Naive thymus-derived CD8-positive, alpha-beta T cell (primary cell): ENCODE measurements at places on chromosomes 12 and 14.
A peak's percentile ranks its signal among the peaks of the same experiment; 100 is the strongest.

DNA sequence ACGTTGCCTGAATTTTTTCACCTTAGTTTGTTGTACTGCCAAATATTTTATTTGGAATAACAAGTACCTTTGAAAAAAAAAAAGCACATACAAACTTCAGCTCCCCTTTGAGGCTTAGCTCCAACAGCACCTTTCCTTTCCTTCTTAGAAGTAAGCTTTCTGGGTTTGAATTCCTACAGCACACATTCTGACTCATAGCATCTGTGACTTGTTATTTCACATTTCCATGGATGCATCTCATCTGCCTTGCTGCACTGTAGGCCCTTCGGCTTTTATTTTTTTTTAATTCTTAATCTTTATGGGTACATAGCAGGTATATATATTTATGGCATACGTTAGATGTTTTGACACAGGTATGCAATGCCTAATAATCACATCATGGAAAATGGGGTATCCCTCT lies 7.2 kb downstream of the LGALS3 start:
- no peak for DNase-seq

- no peak for DNase-seq
Measured at GRCh38 chr14:97359341-97359740, 562.2 kb downstream of the VRK1 start.

DNA sequence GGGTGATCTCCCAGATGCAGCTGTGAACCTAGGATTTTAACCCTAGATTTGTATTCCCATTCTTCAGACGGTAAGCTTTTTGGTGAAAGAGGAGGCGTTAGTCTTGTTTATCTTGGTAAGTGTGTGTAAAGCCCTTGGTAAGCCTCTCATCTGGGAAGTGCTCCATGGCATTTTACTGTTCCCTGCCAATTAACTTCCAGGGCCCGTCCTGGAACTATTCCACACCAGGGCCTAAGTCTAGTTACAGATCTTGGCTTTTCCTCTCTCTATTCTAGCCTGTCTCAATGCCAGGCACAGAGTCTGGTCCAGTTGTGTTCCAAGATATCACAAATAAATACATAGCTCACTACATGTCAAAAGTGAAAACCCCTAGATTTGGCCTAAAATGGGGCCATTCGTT lies 42.4 kb downstream of the YEATS4 start:
- no peak for DNase-seq

DNA sequence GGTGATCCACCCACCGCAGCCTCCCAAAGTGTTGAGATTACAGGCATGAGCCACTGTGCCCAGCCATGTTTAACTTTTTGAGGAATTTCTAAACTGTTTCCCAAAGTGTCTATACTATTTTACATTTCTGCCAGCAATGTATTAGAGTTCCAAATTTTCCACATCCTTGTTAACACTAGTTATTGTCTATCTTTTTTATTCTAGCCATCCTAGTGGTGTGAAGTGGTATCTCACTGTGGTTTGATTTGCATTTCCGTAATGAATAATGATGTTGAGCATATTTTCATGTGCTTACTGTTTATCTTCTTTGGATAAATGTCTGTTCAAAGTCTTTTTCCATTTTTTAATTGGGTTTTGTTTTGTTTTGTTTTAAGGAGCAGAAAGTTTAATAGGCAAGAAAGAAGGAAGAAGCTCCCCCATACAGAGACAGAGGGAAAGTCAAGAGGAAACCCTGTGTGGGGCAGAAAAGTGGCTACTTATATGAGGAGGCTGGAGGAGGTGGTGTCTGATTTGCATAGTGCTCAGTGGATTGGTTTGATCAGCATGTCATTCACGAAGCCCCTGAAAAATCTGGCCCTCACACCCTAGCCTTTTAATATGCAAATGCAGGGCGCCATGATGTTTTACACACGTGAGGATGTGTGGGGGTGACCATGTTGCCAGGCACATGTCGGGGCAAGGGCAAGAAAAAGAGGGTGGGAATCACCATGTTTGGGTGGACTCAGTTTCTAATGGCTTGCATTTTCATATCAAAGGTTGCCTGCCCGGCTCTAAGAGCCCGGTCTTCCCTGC lies 14.9 kb downstream of the TXNRD1 start:
- DNase-seq, result no peak

- DNase-seq, result peak; percentile 57
Measured at GRCh38 chr12:63668028-63668799, at the start of gene DPY19L2. Gene DPY19L2, minus strand, starts transcription at chr12:63668493. Its CDS starts 100 bp downstream, at chr12:63668393.

GRCh38 chr14:104802394-104803184 lies 1.7 kb downstream of the ZBTB42 start:
- no peak for DNase-seq

DNA sequence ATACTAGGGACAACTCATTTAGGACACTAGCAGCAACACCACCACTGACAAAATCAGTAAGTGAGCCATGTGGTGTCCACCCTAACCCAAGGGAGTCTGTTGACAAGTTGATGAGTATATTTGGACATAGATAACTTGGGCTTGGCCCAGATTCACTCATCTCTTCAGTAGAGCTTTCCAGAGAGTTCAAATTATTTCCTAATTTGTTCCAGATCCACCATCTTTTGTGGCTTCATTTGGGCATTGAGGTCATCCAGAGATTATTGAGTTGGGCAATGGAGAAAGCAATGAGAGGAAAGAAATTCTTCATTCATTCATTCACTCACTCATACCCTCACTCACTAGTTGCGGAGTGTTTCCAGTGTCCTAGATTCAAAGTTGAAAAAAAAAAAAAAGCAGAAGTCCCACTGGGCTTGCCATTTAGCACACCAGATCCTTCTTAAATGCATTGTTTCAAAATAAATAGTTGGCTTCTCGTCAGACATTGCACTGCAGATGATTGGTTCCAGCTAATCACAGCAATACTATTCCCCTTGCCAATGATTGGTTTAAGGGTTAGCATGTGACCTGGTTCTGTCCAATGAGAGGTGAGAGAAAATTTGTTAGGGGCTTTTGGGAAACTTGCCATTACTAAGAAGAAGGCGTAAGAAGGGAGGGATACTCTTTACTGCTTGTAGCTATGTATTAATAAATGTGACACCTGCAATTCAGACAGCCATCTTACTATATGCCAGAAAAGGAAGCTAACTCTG lies 31.8 kb upstream of the WSCD2 start:
- no peak for DNase-seq

GRCh38 chr12:67885375-67886169 lies 103.7 kb upstream of the IFNG-AS1 start:
- DNase-seq, result no peak

DNA sequence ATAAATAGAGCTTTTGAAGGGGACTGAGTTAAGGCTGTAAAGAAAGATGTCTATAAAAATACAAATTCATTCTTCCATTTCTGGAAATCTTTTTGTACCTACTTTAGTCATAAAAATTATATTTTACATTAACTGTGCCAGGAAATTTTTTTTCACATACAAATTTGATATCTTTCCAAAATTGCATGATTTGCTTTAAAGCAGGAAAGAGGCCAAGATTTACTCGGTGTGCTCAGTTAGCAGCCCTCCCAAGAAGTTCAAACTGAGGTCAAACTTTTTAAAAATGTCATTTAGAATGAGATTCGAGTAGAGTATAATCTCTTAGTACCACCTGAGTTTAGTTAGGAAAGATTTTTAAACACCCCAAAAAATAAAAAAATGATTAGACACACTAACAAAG lies 173.2 kb upstream of the GRIP1 start:
- DNase-seq, result no peak

GRCh38 chr12:51924551-51925319 lies 17.4 kb downstream of the ACVRL1 start:
- DNase-seq, result no peak

DNA sequence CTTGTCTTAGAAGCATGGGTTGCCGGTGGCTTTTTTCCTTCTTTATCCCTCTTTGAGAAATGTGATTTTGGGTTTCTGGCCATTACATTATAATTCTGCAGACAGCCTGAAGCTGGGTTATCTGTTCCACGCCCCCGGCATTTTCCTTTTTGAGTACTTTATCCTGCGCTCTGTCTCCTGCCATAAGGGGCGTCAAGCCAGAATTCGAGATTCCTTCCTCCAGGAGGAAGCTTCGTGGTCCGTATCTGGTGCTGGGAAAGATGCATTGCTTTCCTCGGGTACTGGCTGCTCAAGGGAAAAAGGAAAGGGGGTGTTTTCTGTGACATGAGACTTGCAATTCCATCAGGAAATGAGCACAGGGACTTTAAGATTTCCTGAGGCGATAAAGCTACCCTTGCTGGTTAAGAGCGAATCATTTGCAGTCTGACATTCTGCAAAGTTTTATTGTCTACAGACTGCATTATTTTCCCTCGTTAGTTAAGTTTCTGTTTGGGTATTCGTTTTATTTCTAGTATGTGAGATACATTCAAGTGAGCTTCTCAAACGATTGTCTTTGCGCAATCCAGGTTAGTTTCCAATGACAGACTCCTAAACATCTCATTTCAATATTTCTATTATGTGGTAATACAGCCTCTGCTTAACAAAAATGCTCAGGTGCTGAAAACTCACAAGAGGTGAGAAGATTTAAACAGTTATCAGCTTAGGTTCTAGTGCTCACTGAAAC lies 694 bp downstream of the AKAP5 start:
- DNase-seq, result no peak
